ENCODE measurements at places on chromosomes 16 and 17. TPM values are rescaled to one million over a fixed set of nuclear protein-coding genes. Genes with fewer than 3 reads are reported as not detected.

DNA sequence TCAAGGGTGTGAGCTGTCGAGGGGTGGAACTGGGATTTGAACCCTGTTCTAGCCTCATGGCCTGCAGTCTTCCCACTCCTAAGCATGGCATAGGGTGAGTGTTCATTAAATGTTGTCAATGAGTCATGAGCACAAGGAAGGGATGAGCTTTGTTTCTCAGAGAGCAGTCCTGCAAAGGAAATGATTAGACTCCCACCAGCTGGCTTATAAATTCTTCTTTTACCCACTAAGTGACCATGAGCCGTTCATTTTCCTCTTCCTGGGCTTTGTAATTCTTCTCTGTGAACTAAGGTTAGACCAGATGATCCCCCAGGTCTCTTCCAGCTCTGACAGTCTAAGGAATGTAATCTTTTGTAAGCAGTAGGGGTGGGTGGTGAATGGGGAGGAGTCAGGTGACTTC is 47.9 kb upstream of the HNF1B start:
- DNase-seq = no peak

- DNase-seq = no peak
Measured at GRCh38 chr16:85729452-85730185, 21.3 kb downstream of the C16orf74 start.

PRAC2 gene
- total RNA-seq = not detected

GRCh38 chr17:49441578-49441977 is 26.9 kb upstream of the PHB1 start:
- DNase-seq = no peak

- DNase-seq = no peak
Measured at GRCh38 chr17:55394357-55395021, 27.1 kb downstream of the MMD start.

- no peak for DNase-seq
Measured at GRCh38 chr16:84156342-84156784, 11.3 kb downstream of the DNAAF1 start.

- DNase-seq = no peak
Measured at GRCh38 chr16:68458101-68458500, 9.8 kb upstream of the SMPD3 start.

MT1F gene
- 10.6 TPM for total RNA-seq

CETP gene
- not detected for total RNA-seq

DNA sequence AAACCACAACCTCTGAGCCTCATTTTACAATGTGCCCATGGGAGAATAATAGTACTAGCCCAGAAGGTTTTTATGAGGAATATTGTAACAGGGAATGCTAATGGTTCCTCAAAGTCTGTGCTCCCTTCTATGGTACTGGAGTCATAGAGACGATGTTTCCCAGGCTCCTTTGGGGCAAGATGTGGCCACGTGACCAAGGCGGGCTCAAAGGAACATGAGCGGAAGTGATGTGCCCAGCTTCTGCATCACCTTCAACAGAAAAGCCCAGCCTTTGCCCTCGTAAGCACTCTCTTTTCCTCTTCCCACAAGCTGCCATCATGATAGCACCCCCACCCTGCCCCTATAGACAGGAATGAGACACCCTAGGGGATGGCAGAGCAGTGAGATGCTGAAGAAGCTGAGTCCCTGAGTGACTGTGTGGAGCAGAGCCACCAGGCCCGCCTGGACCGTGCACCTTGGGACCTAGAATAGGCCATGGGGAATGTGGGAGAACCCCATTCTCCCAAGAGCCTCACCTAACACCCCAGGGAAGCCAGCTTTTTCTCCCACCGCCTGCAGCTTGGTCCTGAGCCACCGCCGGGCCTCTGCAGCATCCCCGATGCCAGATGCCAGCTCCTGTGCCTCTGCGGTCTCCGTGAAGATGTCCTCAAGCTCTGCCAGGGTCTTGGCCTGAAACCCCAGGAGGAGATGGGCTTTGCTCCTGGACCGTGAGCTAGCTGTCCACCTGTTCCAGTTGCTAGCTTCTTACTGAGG is 22.2 kb upstream of the PIK3R6 start:
- DNase-seq = no peak

GRCh38 chr17:29145289-29146073 is 34.7 kb downstream of the MYO18A start:
- DNase-seq = no peak

TBX2 gene
- 11.2 TPM for total RNA-seq

GRCh38 chr17:613725-614124 is 100.9 kb downstream of the VPS53 start:
- DNase-seq = no peak

DNA sequence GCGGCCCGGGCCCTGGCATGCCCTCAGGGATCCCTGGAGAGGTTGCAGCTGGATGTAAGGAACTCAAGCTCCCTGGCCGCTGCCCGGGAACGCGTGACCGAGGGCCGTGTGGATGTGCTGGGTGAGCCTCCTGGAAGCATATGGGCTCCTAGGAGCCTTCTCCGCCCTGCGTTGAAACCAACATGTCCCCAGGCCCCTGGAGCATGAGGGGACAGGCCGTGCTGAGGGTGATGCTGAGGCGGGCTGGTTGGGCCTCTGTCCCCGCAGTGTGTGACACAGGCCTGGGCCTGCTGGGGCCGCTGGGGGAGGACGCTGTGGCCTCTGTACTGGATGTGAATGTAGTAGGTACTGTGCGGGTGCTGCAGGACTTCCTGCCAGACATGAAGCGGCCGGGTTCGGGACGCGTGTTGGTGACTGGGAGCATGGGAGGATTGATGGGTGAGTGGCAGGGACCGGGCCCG is 5.7 kb upstream of the HSD17B1 start:
- no peak for DNase-seq

KCNH4 gene
- total RNA-seq = 0.33 TPM

RNF166 gene
- total RNA-seq = 19.0 TPM

SDK2 gene
- 1.4 TPM for total RNA-seq
